M059J (cell line): ENCODE measurements at places on chromosomes 4 and X.
A peak's percentile ranks its signal among the peaks of the same experiment; 100 is the strongest.

GRCh38 chrX:38103857-38104812, 97.8 kb downstream of the SYTL5 start:
- DNase-seq = no peak

DNA sequence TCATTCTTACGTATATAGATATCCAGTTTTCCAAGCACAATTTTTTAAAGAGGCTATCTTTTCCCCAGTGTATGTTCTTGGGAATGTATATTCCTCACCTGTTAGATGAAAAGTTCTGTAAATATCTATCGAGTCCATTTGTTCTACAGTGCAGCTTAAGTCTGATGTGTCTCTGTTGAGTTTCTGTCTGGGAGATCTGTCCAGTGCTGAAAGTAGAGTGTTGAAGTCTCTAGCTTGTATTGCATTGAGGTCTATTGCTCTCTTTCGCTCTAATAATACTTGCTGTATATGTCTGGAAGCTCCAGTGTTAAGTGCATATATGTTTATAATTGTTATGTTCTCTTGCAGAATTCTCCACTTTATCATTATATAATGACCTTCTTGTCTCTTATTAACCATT, 373.1 kb downstream of the PPARGC1A start:
- peak; percentile 0 for DNase-seq

DNA sequence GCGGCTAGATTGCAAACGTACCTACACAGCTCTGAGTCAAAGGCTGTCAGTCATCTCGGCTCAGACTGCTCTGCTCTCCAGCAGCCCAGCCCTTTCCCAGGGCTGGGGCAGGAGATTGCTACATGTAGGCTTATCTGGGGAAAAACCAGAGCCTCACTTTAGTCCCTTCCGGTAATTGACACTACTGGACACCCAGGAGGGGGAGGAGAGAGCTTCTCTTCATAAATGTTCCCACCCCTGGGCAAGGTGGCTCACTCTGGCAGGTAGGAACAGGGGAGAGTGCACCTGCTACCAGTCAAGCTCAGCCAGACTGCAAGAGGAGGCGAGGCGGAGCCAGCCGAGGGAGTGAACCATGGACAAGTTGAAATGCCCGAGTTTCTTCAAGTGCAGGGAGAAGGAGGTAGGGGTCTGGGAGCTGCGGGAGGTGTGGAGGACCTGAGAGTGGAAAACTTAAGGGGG, at the start of gene SLC6A14:
SLC6A14 (plus strand) TSS at position 249 of the 459 bp plus-strand sequence; CDS start at position 353, 104 bp downstream.
- DNase-seq = no peak

- no peak for DNase-seq
Measured at GRCh38 chr4:103364083-103364482, 165.9 kb upstream of the CENPE start.

DNA sequence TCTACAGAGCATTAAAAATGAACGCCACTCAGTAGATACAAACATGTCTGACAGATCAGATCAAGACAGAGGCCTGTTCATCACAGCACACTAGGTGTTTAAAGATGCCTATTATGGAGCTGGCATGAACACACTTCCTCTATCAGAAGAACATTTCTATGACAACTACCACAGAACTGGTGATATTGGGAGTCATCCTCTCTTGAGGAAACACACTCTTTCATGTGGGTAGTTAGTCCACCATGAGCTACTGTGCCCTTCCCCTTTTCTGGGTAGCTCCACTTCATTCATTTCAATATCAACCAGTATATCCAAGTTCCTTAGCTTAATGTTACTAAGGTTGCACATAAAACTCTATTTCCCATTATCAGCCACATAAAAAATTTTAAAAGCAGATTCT, 46.7 kb downstream of the MAOB start:
- no peak for DNase-seq

- DNase-seq = peak; percentile 42
Measured at GRCh38 chr4:82797405-82798111, 1.0 kb downstream of the SCD5 start.

DNA sequence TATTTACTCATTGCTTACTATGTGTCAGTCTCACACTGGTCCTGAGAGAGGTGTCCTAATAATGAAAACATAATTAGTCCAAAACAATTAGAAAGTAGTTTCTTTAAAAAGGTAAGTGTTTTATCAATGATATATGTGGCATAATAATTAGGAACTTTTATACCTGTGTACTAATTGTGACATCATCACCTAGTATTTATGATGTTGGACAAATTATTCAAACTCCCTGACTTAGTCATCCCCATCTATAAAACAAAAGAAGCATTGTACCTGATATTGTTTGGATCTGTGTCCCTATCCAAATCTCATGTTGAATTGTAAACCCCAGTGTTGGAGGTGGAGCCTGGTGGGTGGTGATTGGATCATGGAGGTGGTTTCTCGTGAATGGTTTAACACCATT, 15.8 kb upstream of the ARHGEF38 start:
- no peak for DNase-seq

DNA sequence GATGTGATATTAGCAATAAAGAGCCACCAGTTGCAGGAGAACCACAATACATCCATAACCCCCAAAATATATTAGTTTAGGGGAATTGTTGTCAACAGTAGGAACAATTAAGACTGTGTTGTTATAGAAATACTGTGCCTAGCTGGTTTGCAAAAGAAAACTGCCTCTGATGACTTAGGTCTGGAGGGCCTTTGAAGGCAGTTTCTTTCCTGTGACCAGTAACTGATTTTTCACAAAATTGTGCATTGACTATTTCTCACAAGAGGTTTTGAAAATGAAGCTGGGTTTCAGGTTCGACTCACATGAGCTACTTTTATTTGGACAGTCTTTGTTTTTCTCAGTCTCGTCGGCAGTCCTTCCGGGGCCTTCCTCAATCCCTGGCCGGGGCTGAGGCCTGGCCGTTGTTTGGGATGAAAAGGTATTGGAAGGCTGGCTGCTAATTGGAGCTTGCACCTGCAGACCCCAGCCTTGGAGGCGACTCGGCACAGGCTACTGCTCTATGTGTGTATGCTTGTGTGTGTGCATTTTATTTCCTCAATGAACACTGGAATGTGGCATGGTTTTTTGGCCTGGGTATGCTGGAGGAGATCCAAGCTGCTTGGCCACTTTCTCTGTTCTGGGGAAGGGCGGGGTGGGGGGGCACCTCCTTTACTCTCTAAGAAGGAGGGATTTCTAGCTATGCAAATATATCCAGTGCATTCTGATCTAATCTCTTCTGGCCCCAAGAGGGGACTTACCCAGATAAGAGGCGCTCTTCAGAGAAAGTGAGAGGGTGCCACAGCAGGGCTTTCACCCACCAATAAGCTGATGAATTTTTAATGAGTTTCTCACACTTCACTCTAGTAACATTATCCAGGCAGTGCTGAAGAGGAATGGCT, 49.5 kb upstream of the LNX1 start:
- no peak for DNase-seq

- DNase-seq = peak; percentile 64
Measured at GRCh38 chr4:177118596-177118995, 191.1 kb upstream of the NEIL3 start.

- DNase-seq = no peak
Measured at GRCh38 chr4:8329859-8330761, 60.6 kb downstream of the HTRA3 start.

GRCh38 chrX:20028588-20028987, 37.7 kb upstream of the BCLAF3 start:
- no peak for DNase-seq

DNA sequence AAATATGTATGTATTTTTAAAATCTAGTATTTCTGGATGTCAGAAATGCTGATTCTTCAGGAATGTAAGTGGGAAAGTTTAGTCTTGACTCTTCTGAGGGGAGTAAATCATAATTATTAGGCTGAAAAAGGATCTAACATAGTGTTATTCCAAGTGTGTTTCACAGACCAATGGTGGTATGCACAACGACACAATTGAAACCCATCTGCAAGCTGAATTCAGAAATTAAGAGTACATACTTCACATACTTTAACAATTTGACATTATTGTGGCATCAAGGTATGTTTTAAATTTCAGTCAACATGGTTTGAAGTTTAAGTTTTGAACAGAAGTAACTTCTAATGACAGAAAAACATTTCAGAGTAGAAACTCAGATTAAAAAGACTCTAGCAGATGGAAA, 236.7 kb downstream of the SLC7A11 start:
- DNase-seq = no peak
